ENCODE measurements at places on chromosomes 2 and 18.

GRCh38 chr2:150141226-150142001 is 346.1 kb downstream of the RND3 start:
- DNase-seq: no peak

DNA sequence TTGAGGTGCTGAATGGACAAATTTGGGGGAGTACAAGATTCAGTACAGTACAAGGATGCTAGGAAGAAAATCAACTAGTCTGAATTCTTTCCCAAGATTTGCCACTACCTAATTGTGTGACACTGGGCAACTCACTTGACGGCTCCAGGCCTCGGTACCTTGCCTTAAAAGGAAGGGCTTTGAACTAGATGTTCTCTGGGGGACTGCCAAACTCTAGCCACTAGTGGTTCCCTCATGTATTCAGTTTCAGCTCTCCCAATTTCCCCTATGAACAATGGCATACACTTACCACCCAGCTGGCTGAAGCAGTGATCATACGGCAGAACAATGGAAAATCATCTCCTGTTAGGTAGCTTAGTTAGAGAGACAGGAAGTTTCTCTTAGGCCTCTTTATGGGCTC is 73.4 kb downstream of the VWC2L start:
- no peak for DNase-seq

GRCh38 chr2:159613651-159614285 is 2.6 kb downstream of the BAZ2B start:
- DNase-seq: no peak

DNA sequence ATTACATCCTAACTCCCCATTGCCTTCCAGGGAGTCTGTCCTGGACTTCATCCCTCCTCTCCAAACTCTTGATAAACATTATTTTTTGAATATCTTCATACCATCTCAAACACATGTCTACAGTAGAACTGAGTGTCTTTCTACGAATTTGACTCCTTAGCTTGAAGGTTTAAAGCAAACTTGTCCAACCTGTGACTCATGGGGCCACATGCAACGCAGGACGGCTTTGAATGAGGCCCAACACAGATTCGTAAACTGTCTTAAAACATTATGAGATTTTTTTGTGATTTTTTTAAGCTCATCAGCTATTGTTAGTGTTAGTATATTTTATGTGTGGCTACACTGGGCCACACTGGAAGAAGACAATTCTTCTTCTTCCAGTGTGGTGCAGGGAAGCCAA is 98.1 kb downstream of the PARD3B start:
- no peak for DNase-seq

- no peak for DNase-seq
Observed at GRCh38 chr2:61471905-61472805, 1.3 kb upstream of the USP34 start.

GRCh38 chr2:219684721-219685689 is 57.6 kb downstream of the SLC4A3 start:
- DNase-seq: peak; percentile 7

DNA sequence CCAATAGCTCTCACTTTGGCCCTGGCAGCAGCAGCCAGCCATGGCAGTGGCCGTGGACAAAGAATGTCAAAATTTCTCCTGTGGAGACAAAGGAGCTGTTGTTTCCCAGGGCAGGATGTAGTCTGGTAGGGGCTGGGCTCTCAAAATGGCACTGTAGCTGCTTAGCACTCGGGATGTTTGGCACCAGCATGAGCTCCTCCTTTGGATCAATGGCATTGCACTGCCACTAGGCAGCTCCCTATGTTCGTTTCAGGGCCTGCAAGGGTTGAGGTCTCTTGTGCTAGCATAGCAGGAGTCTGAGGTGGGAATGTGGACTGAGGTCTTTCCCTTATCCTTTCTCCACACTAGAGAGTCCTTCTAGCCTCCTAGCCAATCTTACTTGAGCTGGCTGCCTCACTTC is 948.8 kb upstream of the FAM98A start:
- no peak for DNase-seq

- DNase-seq: no peak
Observed at GRCh38 chr2:29293830-29294438, 178.7 kb downstream of the CLIP4 start.

GRCh38 chr2:230961091-230961491 is 34.8 kb upstream of the SPATA3 start:
- DNase-seq: no peak

DNA sequence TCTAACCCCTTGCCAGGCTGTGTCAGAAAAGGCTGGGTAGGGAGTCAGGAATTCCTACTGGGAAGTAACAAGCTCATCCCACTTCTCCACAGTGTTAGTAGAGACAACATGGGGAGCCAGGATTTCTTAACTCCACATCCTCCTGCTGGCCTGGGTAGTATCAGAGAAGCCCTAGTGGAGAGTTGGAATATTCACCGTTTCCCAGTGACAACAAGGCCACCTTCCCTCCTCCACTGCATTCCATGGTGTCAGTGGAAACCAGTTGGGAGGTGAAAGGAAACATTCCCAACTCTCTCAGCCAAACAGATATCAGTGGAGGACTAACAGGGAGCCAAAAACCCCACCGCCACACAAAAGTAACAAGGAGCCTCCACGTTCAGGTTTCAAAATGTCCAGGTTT is 41.2 kb downstream of the SRD5A2 start:
- no peak for DNase-seq

- no peak for DNase-seq
Observed at GRCh38 chr18:51077217-51077616, 47.2 kb downstream of the SMAD4 start.

DNA sequence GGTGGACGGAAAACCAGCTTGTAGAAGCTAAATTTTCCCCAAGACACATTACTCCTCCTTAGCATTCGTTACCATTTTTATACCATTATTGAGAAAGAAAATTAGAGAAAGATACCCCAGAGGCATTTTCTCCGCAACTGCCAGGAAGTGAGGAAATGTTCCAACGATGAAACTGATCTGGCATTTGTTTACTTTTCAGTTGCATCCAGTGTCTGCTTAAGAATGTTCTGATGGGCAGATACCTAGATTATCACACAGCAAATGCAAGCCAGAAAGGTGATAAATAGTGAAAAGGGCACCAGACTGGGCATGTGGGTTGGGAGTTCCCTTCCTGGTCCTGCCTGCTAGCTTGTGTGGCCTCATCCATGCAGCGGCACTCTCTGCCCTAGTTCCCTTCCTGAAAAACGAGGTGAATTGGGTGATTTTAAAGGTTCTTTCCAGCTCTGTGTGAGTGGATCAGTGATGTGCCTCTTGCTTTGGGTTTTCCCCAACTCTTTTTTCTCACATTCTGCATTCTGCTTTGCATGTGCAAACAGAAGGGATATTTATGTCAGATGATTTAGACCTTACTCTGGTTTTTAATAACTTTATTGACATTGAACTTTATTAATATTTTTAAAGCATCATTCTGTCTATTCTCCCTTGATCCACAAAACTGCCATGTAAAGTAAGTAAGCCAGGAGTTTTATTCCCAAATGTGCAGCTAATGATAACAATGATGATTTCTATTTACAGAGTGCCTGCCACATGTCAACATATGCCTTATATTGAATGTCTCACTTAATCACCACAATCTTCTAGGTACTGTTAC is 139.6 kb downstream of the INSIG2 start:
- DNase-seq: no peak

- no peak for DNase-seq
Observed at GRCh38 chr18:65439188-65439587, 311.6 kb upstream of the CDH7 start.

DNA sequence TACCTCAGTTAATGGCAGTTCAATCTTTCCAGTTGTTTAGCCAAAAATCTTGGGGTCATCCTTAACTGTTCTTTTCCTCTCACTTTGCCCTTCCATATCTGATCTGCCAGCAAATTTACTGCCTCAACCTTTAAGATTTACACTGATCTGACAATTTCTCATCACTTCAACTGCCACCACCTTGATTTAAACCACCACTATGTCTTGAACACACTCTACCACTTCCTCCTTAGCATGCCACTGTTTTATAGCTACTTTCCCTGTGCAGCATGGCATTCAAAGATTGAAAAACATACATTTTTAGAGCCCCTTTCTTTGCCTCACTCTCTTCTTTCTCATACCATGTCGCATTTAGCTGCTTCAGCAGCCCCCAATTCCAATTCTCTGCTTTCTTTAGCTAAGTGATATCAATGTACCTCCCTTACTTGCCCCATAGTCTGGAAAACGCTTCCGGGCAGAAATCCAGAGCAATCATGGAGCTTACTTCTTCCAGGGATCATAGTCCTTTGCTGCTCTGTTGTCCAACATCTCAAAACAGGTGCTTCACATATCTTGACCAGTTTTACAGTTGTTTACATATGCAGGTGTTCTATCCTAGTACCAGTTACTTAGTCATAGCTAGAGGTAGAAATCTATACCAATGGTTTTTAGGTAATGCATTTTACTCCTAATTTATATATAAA is 10.9 kb downstream of the PGAP1 start:
- DNase-seq: no peak

DNA sequence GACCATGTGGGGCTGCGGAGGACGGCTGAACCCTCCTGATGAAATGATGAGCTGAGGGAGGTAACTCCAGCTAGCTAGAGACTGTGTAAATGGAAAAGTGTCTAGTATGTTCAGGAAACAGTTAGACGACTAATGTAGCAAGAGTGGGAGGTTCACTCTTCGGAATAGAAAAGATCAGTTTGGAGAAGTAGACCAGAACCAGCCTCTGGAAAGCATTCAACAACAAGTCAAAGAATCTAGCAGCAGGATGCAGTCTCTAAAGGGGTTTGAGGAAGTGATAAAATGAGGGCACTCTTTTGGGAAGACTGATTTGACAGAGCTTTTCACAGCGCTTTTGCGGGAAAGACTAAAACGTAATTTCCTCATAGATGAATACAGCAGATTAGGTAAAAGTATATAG is 79.6 kb downstream of the GAREM1 start:
- no peak for DNase-seq

- no peak for DNase-seq
Observed at GRCh38 chr2:21644266-21644665, 520.5 kb downstream of the TDRD15 start.

DNA sequence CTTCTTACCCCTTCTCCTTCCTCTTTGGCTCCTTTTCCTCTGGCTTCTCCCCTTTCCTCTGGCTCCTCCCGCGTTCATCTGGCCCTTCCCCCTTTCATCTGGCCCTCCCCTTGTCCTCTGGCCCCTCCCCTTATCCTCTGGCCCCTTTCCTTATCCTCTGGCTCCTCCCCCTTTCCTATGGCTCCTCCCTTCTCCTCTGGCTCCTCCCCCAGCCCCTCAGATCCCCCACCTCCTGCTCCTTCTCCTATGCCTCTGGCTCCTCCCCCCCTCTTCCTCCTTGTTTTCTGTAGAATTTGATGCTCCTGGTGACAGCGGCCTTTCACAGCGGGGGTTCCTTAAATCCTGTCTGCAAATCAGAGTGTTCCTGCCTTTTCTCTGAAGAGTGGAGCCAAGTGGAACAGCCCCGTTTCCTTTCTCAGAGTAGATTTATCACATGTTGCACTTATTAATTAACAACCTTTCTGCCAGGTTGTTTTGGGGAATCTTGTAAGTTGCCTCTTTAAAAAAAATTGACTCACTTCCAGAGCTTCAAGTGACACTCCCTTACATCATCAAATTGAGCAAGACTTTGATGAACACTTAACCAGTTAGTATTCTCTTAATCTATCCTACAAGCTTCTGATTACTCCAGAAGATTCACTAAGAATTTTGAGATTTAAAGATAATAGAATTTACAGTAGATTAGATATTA is 27.9 kb downstream of the FABP1 start:
- no peak for DNase-seq

- DNase-seq: no peak
Observed at GRCh38 chr2:133437492-133437891, 130.8 kb downstream of the NCKAP5 start.

GRCh38 chr2:108621087-108621559 is 86.9 kb downstream of the LIMS1 start:
- peak; percentile 52 for DNase-seq

- no peak for DNase-seq
Observed at GRCh38 chr2:179861416-179862067, at the start of gene ZNF385B. Gene ZNF385B (minus strand): TSS chr2:179861612.

DNA sequence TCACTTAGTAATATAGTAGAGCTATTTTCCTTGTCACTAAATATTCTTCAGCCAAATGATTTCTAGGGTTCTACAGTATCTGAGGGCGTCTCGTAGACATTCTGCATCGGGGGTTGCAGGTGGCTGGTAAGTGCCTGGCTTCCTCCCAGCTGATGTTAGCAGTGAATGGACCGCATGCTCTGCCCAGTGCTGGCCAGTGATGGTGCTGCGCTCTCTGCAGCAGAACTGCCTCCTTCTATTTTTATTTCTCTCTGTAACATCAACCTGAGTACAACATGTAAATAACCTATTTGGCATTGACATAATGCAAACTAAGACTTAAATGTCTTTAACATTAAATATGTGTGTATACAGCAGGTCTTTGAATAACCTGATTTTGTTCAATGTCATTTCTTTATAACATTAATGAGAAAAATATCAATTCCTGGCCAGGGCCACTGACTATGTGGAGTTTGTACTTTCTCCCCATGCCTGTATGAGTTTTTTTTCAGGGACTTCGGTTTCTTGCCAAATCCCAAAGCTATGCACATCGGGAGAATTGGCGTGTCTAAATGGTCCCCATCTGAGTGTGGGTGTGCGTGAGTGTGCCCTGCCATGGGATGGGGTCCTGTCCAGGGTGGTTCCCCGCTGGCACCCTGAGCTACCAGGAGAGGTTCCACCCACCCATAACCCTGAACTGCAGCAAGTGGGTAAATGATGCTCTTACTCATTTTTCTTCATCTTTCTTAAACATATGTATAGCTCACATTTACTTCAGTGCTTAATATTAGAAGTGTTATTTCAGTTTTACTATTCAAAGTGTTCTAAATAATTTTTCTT is 278.2 kb upstream of the EPAS1 start:
- DNase-seq: no peak

GRCh38 chr2:10560626-10561025 is 112.5 kb upstream of the ODC1 start:
- DNase-seq: no peak

DNA sequence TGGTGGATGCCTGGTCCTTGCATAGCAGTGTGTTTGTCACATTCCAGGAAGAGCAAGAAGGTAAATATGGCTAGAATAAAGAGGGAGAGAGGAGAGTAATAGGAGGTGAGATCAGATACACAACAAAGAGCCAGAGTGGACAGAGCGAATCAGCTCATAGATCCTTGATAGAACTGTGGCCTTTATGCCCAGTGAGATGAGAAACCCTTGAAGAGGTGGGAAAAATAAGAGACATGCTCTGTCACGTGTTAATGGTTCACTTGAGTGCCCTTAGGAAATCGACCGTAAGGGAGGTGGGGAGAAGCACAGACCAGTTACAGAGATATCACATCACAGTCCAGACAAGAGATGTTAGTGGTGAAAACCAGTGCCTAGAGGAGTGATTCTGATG is 84.7 kb upstream of the RAB27B start:
- no peak for DNase-seq

DNA sequence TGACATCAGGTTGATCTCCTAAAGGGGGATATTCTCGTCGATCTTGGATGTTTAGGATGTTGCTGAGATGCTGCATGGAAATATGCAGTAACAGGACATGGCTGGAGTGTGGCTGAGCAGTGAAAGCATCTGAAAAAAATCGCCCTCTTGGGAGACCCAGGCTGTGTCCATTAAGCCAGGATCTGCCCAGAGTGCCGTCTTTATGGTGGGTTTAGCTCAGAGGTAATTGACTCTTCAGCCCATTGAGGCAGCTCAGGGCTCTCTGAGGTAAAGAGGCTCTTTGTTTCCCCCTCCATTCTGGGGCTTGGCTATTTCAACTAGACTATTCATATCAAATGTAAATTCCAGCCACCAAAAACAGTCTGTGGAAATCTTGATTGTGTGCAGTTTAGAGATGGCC is 26.5 kb downstream of the OSBPL6 start:
- no peak for DNase-seq

- DNase-seq: no peak
Observed at GRCh38 chr18:74990563-74991081, 218.3 kb downstream of the PTGR3 start.
